Omental fat pad (tissue), 4 donors: ENCODE measurements at places on chromosomes 2 and 18. TPM values are rescaled to one million over a fixed set of nuclear protein-coding genes. Genes with fewer than 3 reads are reported as not detected.

VSNL1 gene
- not detected for total RNA-seq

FIGN gene
- total RNA-seq: 13.1 TPM

SLC16A14 gene
- total RNA-seq: 1.3 TPM

SGPP2 gene
- total RNA-seq: 0.63 TPM

PTPRM gene
- 164 TPM for total RNA-seq

RNF181 gene
- 216 TPM for total RNA-seq

VRK2 gene
- total RNA-seq: 17.3 TPM

UGT1A8 gene
- total RNA-seq: not detected

DYNC2LI1 gene
- 18.8 TPM for total RNA-seq

GALNT13 gene
- total RNA-seq: 0.38 TPM

DLX2 gene
- total RNA-seq: not detected

TMEM198 gene
- 3.2 TPM for total RNA-seq

POTEF gene
- not detected for total RNA-seq

TRAK2 gene
- total RNA-seq: 64.2 TPM

MYO5B gene
- 31.0 TPM for total RNA-seq

BBS5 gene
- 5.8 TPM for total RNA-seq

FSHR gene
- not detected for total RNA-seq

TYMS gene
- total RNA-seq: 6.4 TPM

ZFP36L2 gene
- total RNA-seq: 93.9 TPM

NPC1 gene
- total RNA-seq: 116 TPM

ALPP gene
- not detected for total RNA-seq

GPR55 gene
- total RNA-seq: not detected

AMER3 gene
- not detected for total RNA-seq

SERPINB13 gene
- total RNA-seq: not detected

CHST9 gene
- total RNA-seq: under 0.01 TPM
